ENCODE measurements at places on chromosomes 13 and 19. TPM values are rescaled to one million over a fixed set of nuclear protein-coding genes. Genes with fewer than 3 reads are reported as not detected.

MAG gene
- total RNA-seq: 0.43 TPM

DLEU7 gene
- not detected for total RNA-seq

DCT gene
- total RNA-seq: not detected

COMP gene
- total RNA-seq: not detected

MTUS2 gene
- 0.57 TPM for total RNA-seq

GFY gene
- not detected for total RNA-seq

SLC25A41 gene
- not detected for total RNA-seq

SKA3 gene
- total RNA-seq: 22.3 TPM

KLF5 gene
- total RNA-seq: 5.4 TPM

PCP2 gene
- total RNA-seq: not detected

MTIF3 gene
- 30.2 TPM for total RNA-seq

MISP gene
- 0.22 TPM for total RNA-seq

TYROBP gene
- not detected for total RNA-seq

CEACAM8 gene
- not detected for total RNA-seq

NXNL1 gene
- total RNA-seq: not detected

ATXN8OS gene
- total RNA-seq: not detected

IL17D gene
- total RNA-seq: 0.43 TPM

C2CD4C gene
- not detected for total RNA-seq

TMEM272 gene
- total RNA-seq: not detected

SULT2A1 gene
- not detected for total RNA-seq

SMIM44 gene
- not detected for total RNA-seq

KLK15 gene
- not detected for total RNA-seq

IGFL3 gene
- total RNA-seq: not detected

OR7A17 gene
- not detected for total RNA-seq

OR1I1 gene
- total RNA-seq: not detected

SHANK1 gene
- 4.9 TPM for total RNA-seq

LGALS14 gene
- not detected for total RNA-seq

LRG1 gene
- total RNA-seq: under 0.01 TPM

ZNF471 gene
- total RNA-seq: 1.7 TPM

CLEC4M gene
- total RNA-seq: not detected

SERPINE3 gene
- total RNA-seq: not detected

ZNF83 gene
- 23.9 TPM for total RNA-seq

S1PR5 gene
- total RNA-seq: 2.0 TPM

RFXAP gene
- total RNA-seq: 1.5 TPM

ALOX5AP gene
- total RNA-seq: 3.3 TPM

ZNF665 gene
- 2.6 TPM for total RNA-seq

PEG3 gene
- 0.44 TPM for total RNA-seq

ZNF541 gene
- not detected for total RNA-seq

RDH8 gene
- not detected for total RNA-seq

KLF1 gene
- total RNA-seq: not detected

PGLYRP1 gene
- total RNA-seq: not detected

NEK5 gene
- under 0.01 TPM for total RNA-seq

SUPT5H gene
- total RNA-seq: 97.6 TPM

TNNT1 gene
- 2.8 TPM for total RNA-seq

ZNF223 gene
- 4.2 TPM for total RNA-seq

CEACAM20 gene
- total RNA-seq: not detected

FCER2 gene
- total RNA-seq: not detected

FXYD1 gene
- 0.66 TPM for total RNA-seq

NLRP7 gene
- not detected for total RNA-seq

SIGLEC10 gene
- total RNA-seq: 0.14 TPM

KLK12 gene
- total RNA-seq: not detected

FAM124A gene
- 1.4 TPM for total RNA-seq

LYPD5 gene
- not detected for total RNA-seq

STOML3 gene
- total RNA-seq: not detected

MATK gene
- total RNA-seq: not detected

Measured in placental pericyte (primary cell).